ENCODE measurements at places on chromosomes 16 and 17.

DNA sequence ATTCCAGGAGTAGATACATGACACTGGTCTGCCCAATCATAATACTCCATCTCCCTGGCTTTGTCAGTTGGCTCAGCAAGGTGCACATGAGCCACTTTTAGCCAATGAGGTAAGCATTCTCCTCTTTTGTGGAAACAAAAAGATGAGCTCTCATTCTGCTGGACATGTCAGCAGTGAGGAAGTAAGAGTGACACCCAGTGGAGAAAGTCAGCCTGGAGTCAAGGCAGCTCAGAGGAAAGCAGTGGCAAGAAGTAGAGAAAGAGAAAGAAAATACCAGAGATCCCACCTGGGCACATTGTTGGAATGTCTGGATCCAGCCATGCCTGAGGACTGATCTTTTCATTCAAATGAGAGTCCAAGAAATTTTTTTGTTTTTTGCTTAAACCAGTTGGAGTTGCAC, 496.9 kb upstream of the C16orf82 start:
- no peak for DNase-seq

GRCh38 chr17:44402564-44403172, 13.2 kb upstream of the ITGA2B start:
- DNase-seq: no peak

GRCh38 chr16:88888057-88888456, 21.6 kb upstream of the PABPN1L start:
- no peak for DNase-seq

DNA sequence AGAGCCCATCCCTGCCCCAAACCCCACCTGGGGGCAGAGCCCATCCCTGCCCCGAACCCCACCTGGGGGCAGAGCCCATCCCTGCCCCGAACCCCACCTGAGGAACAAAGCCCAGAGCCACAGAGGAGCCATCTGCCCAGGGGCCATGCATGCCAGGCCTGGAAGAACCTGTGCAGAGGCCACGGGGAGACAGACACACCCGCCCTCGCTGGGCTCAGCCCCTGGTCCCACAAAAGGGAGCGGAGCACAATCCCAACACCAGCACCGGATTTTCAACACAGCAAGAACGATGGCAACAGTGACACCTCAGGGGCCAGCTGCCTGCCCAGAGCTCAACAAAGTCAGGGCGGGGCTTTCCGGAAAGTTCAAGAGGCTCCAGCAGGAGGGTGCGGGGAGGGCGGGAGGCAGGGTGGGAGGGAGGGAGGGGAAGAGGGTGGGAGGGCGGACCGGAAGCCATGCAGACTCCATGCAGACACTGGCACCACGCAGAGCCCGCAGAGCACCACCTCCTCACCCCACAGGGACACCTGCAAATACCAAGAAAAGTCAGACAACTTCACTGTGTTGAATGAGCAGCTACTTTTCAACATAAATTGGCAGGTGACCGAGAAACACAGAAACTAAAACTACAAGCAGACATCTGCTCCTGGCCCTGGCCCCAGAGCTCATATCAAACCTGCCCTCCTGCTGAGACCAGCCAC, 27.9 kb upstream of the C16orf95 start:
- DNase-seq: no peak

GRCh38 chr17:51046514-51047384, 73.9 kb downstream of the SPAG9 start:
- DNase-seq: peak; percentile 95

DNA sequence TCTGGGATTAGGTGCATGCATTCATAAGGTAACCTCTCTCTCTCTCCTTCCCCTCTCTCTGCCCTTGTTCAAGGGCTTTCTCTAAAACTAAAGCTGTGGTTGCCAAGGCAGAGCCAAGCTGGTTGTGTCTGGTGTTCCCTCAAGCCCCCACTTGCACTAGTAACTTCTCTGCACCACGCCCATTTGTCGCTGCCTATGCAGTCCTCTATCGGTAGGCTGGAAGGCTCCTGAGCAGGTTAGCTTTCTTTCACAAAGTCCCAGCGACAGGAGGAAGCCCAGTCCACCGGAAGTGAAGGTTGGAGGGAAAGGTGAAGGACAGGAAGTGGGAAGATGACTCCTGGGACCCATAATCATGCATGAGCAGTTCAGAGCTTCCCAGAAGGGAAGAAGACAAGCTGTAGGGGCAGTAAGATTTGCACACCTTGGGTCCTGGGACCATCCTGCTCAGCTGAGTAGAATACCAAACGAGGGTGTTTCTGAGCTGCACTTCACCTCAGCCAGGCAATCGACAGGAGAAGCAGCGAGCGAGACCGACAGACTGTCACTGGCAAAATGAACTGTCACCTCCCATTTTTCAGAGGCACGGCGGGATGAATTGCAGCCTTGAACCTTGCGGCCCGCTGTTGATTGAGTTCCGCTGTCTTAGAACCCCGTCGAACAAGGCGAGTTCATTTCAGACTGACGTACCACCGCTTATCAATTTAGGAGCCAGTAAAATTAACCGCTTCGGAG, 14.7 kb upstream of the SKAP1 start:
- no peak for DNase-seq

GRCh38 chr17:66345264-66345663, 42.9 kb downstream of the PRKCA start:
- no peak for DNase-seq

DNA sequence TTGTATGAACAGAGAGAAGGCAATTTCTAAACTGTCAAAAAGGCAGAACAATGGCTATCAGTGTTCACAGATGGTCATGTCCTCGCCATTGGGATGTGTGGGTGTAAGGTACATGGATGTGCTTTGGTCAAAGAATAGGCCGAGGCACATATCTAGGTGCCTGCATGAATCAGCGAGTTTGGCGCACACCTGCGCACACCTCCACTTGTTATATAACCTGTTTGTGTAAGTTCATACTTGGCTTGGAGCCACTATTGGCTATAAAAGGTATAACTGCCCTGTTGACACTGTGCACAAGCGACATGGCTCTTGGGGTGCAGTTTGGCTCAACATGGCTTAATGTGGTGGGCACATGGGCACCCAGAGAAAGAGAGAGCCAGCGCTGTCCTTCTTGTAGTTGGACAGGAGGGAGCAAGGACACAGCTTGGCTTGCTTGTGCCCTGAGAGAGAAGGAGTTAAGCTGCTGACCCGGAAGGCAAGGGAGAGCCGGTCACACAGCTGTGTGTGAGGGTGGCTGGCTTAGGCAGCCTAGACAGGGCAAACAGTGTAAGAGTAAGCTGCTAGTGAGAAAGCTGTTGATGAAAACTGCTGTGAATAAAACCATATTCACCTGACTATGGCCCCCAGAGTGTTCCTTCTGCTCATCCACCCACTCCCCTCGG, 499.1 kb downstream of the KCNJ2 start:
- DNase-seq: no peak

DNA sequence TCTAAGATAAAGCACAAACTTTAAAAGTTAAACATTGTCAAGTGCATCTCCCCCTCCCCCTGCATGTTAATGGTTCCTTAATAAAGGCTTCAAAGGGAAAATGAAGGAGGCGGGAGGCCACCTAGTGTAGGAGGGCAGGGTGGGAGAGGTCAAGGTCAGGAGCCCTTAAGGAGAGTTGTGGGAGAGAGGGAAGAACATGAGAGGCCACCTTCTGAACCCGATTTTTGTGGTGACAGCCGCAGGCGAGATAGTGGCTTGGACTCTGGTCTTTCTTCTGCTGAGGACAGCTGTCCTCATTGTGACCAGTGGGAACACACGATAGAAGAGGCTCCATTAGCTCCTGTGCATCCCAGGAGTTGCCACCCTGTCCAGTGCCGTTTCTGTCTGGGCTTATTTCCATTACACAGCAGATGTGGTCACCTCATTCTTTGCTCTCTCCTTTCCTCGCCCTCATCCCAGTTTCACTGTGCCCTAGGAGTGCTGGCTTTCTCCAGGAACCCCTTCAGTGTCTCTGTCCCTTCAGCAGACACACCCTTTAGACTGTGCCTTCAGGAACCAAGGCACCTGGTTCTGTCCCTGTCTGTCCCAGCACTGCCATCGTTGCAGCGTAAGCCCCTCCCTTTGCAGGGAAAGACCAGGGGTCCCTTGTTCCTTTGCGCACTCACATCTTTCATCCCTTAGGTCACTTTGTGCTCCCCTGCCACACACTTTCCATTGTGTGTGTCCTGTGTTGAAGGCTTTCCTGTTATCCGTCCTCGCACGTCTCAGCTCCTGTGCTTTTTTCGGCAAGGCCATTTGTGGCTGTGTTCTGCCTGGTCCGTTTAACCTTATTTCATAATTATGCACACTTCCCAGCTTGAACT, 7.5 kb downstream of the SEC14L1 start:
- no peak for DNase-seq

- DNase-seq: no peak
Measured at GRCh38 chr16:89147085-89147817, 24.3 kb upstream of the CDH15 start.

DNA sequence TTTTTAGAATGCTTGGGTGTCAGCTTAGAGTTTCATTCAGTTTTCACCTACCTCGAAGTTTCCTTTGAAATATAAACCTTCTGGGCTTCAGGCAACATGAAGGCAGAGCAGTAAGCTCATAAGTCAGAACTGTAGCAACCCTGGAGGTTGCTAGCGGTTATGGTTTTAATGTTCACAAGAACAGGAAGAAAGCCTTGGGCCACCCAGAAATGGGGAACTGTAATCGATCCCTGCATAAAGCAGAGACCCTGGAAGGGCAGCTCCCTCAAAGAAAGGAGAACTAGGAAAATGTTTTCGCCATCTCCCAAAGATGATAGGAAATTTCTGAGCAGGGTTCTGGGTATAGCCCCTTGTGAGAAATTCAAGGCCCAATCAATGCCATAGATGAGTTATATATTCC, 47.8 kb upstream of the RASL10B start:
- DNase-seq: no peak

DNA sequence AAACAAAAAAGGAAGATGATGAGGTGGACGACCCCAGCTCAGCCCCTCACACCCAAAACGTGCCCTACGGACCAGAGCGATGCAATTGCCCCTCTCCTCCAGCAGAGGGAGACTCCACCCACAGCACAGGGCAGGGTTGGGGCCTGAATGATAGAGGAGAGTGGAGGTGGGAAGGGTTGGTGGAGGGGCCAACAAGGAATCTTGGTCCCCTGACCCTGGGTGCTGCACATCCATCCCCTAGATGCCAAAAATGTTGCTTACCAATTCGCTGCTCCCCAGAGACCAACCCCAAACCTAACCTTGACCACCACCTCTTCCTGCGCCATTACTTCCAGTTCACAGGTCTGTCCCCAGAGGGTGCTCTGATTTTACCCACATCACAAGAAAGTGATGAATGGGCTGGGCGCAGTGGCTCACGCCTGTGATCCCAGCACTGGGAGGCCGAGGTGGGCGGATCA, 12.9 kb downstream of the P2RX5 start:
- no peak for DNase-seq

- no peak for DNase-seq
Measured at GRCh38 chr17:46121165-46121764, 72.0 kb downstream of the KANSL1 start.

GRCh38 chr17:59332749-59333377, 1.4 kb downstream of the YPEL2 start:
- DNase-seq: no peak

GRCh38 chr17:13480877-13481276, 120.9 kb downstream of the HS3ST3A1 start:
- DNase-seq: no peak

DNA sequence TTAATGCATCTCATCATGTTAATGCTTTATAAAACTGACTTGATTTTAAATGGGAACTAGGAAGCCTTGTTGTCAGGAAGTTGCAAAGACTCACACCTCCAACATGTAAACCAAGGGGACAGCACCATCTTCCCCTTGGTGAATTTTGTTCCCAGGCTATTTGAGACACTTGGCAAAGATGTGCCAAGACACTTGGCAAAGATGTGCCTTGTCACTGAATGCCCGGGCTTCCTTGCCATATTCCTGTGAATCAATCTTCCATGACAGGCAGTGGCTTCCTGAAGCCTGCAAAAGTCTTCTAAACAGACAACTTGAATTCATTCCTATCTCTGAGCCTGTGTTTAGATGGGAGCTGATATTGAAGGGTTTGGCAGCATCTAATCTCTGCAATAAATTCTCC, 465.4 kb upstream of the C16orf82 start:
- DNase-seq: no peak

GRCh38 chr17:37553401-37553966, 55.7 kb downstream of the SYNRG start:
- no peak for DNase-seq

- DNase-seq: no peak
Measured at GRCh38 chr16:89829630-89830437, 1.6 kb downstream of the SPIRE2 start.

- DNase-seq: peak; percentile 69
Measured at GRCh38 chr17:79211061-79211770, 136.6 kb downstream of the ENGASE start.

DNA sequence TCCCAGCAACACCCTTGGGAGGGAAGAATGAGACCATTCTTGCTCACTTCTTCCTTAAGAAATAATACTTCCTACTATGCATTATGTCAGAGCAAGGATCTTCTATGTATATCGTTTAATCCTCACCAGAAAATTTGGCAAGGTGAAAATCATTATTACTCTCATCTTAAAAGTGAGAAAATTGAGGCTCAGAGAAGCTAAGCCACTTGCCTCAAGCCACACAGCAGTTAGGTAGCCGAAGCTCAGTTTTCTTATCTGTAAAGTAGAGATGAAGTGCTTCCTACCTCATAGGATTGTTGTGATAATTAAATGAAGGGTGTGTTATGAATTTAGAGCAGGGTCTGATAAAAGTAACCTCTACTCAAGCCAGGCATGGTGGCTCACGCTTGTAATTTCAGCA, 368.9 kb upstream of the ASIC2 start:
- DNase-seq: no peak

DNA sequence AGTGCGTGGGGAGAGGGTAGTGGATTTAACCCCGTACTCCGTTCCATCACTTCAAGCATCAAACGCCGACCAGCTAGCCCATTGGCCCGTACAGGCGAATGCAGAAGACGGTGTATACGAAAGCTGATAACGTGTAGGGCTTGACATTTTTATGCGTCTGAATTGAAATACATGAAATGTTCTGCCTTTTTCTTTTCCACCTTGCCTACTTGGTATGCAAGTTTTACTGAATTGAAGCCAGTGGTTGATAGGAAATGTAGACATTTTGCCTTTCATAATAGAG, 834 bp upstream of the STAT3 start:
- DNase-seq: no peak

- DNase-seq: peak; percentile 73
Measured at GRCh38 chr17:34314279-34314678, 5.0 kb upstream of the CCL8 start.
